ENCODE measurements at places on chromosomes 16 and 17.
A peak's percentile ranks its signal among the peaks of the same experiment; 100 is the strongest.

- no peak for DNase-seq
Measured at GRCh38 chr16:13767215-13767614, 152.7 kb upstream of the ERCC4 start.

GRCh38 chr16:56632156-56632847 is at the start of gene MT1M:
Gene MT1M (plus strand): TSS chr16:56632659. CDS start chr16:56632732, 73 bp downstream.
- no peak for DNase-seq

- no peak for DNase-seq
Measured at GRCh38 chr17:1108765-1109605, 70.8 kb downstream of the ABR start.

DNA sequence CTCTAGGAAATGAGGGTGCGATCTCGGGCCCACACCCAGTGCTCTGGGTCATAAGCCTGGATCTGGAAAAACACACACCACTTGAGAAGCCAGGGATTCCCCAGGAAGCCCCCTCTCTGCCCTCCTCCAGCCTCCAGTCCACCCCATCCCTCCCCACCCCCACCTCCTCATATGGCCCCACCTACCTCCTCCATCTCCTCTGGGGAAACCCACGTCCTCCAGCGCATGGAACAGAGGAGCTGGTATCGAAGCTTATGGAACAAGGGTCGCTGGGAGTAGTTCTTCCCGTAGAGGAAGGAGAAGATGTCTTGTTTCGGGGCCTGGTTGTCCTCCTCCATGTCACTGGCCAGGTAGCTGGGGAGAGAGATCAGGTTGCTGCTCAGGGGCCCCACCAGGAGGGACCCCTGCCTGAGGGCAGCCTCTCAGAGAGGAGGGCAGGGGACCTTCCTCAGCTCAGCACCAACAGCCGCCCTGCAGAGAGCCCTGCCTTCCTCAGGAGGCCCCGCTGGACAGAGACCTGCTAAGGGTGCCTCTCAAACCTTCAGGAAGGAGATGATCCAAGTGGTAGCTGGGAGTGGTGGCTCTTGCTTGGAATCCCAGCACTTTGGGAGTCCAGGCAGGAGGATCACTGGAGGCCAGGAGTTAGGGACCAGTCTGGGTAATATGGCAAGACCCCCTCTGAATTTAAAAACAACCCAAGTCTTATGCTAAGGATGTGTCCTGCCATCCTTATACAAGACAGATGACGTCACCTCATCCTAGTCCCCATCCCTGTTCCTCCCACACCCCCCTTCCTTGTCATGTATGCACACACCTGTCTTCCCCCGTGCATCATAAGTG is 5.0 kb downstream of the SPDYE4 start:
- no peak for DNase-seq

DNA sequence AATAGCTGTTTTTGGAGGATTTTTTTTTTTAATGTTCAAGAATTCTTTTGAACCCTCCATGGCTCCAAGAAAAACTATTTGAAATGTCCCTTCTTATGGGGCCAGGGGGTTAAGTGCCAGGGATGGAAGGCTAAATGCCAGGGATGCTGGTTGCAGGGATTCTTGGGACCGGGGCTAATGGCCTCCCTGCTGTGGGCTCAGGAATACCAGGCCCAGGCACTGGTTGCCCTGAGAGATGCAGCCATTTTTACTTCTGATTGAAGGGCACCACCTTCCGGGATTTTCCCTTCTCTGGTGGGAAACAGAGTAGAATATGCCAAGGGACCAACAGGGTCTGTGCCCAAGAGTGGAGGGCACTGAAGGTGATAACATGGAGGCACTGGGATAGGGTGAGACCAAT is 10.9 kb upstream of the KAT7 start:
- DNase-seq, result no peak

GRCh38 chr16:8493972-8494371 is 96.3 kb downstream of the TMEM114 start:
- DNase-seq, result no peak

- no peak for DNase-seq
Measured at GRCh38 chr17:1482680-1483079, 9.8 kb downstream of the MYO1C start.

- no peak for DNase-seq
Measured at GRCh38 chr17:47717261-47717697, 15.8 kb upstream of the TBX21 start.

DNA sequence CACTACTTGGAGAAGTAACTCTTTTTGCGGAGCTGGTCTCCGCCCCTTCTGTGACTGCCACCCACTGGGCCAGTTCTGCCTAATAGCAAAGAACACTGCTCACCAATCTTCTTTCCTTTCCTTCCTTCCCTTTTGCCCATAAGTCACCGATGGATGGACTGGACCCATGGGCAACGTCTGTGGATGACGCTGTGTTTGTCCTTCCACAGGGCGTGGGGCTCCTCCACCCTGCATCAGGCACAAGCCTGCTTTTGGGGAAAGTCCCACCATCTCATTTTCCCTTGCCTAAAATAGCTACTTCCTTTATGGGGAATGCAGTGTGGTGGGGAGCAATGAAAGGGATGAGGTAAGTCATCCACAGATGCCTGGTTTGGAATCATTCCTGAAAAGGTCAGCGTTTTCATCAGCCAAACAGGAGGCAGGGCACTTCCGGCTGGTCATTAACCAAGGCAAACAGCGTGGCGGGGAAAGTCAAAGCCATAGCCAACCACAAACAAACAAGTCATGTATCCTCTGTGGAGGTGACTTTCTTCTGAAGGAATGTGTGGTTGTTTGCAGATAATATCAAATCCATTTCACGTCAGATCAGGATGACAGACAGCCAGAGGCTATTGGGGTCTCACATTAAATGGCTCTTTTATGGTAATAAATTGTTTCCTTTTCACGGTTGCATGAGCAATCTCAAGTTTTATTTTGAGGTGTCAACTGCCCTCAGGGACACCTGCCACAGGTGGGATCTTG is 30.7 kb upstream of the MED9 start:
- DNase-seq, result peak; percentile 43

DNA sequence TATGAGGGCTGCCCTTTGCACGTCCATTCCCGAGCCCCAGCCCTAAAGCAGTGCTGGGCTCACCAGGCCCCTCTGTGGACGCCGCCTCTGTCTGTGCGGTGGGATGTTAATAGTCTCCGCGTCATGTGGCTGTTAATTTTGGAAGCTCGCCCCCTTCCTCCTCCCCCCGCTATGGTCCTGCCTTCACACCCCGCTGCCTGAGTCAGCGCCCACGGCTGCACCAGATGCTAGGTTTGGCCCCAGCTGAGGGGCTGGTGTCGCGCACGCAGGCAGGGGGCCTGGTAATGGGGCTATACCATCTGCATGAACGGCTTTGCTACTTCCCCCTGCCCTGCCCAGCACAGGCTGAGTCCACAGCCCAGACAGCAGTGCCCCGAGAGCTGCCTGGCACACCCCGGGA is 4.1 kb upstream of the SSTR5 start:
- no peak for DNase-seq

DNA sequence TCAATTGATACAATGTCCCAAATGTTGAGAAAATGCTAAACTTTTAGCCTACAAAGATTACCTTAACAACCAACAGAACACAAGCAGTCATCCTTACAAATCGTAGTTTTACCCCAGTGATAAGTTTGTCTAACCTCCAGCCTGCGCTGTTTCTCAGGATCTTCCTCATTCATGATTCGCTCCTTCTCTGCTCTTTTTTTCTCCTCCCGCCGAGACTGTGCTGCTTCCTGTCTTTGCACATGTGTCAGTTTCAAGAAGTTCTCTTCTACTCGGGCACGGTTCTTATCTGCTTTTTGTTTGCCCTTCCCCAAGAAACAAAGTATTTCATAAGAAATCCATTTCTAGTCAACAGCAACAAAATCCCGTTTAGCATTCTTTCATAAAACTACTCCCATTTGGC is 10.2 kb upstream of the STRADA start:
- DNase-seq, result no peak

DNA sequence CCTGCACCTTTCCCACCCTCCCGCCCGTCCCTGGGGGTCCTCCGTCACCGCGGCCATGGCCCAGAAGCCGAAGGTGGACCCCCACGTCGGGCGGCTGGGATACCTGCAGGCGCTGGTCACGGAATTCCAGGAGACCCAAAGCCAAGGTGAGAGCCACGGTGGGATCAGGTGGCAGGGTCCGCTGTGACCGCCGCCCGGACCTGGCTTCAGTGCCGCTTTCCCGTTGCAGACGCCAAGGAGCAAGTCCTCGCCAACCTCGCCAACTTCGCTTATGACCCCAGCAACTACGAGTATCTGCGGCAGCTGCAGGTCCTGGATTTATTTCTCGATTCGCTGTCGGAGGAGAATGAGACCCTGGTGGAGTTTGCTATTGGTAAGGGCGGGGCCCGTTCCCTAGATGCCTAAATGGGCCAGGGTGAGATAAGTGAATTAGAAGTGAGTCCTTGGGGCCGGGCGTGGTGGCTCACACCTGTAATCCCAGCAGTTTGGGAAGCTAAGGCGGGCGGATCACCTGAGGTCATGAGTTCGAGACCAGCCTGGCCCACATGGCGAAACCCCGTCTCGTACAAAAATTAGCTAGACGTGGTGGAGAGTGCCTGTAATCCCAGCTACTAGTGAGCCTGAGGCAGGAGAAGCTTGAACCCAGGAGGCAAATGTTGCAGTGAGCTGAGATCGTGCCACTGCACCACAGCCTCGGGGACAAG is 617 bp downstream of the ARMC7 start:
- no peak for DNase-seq

- no peak for DNase-seq
Measured at GRCh38 chr16:15031179-15031578, 24.7 kb downstream of the NTAN1 start.

GRCh38 chr17:50114849-50115357 is 15.1 kb downstream of the SAMD14 start:
- no peak for DNase-seq

- peak; percentile 19 for DNase-seq
Measured at GRCh38 chr17:33779234-33779591, 475.9 kb upstream of the CCL2 start.

GRCh38 chr17:28173801-28174200 is 131.3 kb downstream of the NLK start:
- no peak for DNase-seq

DNA sequence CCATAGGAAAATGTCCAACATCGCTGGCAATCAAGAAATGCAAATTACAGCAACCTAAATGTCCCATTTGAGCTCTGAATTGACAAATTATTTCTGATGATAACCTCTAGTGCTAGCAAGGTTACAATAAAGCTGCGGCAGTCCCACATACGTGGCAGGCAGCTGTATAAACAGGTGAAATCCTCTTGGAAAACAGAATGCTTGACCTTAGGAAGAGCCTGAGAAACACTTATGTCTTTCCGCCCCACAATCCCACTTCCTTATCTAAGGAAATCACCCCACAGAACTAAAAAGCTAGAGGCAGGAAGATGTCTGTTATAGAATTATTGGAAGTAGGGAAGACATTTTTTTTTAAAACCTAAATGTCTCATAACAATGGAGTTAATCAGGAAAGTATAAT is 154.3 kb downstream of the KATNIP start:
- no peak for DNase-seq

GRCh38 chr17:57221366-57222350 is 34.7 kb upstream of the MSI2 start:
- DNase-seq, result no peak

DNA sequence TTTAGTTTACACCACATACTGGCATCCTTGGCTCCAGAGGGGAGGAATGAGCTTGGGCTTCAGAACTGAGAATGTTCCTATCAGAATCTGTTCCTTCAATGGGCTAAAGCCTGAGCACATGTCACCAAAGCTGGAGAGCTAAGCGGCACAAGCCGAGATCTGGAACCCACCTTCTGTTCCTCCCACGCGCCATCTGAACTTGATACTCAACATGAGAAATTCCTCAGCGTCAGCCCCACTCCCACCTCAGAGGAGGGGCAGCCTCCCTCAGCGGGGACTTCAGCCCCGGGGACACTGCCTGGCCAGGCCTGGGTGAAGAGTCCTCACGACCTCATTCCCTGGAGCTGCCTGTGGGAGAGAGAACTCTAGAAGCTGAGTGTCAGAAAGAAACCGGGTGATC is 22.8 kb upstream of the SLC47A1 start:
- no peak for DNase-seq

DNA sequence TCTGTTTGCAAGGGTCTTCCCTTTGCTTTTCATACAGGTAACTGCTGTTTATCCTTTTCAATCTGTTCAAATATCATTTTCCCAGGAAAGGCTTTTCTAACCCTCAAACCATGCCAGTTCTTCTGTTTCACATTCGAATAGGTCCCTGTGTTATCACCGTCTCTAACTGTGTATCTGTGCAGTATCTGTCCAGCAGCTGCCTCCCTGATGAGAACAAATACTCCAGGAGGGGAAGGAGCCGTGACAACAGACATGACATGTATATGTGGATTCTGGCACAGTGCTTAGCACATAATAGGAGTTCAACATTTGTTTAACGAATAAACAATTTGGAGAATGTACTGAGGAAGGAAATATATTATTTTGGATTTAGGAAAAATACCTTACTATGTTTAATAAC is 95.7 kb downstream of the STX8 start:
- no peak for DNase-seq

DNA sequence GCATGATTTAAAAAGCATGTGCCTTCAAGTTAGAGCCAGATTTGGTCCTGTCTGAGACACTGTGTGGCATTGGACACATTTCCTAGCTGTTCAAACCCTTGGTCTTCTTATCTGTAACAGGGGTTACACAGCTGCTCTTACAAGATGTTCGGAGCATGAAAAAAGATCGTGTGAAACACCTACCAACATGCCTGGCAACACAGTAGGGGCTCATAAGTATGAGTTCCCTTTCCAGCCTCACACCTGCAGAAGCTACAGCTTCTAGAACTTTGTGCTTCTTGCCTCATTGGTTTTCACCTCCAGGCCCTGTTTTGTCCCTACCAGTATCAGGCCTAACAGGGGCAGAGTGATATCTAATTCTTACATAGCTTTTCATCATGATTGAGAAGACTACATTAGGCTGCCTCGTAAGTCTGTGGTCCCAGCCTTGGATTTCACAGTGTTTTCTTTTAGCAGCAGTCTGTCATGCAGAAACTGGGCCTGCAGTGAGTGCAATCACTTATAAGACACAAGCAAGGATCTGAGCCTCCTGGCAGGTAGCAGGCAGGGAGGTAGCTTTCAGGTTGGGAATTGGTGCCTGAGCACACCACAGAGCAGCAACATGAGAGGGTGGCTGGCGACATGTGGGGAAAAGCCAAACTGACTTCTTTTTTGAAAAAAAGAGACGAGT is 78.8 kb downstream of the CCDC182 start:
- DNase-seq, result no peak

GRCh38 chr16:24753437-24753836 is 24.0 kb downstream of the TNRC6A start:
- no peak for DNase-seq

GRCh38 chr16:5064915-5065314 is 841 bp downstream of the C16orf89 start:
- DNase-seq, result no peak

Measured in fibroblast of skin of left biceps (primary cell).